Activated CD4-positive, alpha-beta T cell treated with anti-CD3 and anti-CD28 coated beads for 1 hour (primary cell): ENCODE measurements at places on chromosomes 3 and 15.

GRCh38 chr3:173584093-173584837 lies 186.7 kb downstream of the NLGN1 start:
- no peak for DNase-seq

DNA sequence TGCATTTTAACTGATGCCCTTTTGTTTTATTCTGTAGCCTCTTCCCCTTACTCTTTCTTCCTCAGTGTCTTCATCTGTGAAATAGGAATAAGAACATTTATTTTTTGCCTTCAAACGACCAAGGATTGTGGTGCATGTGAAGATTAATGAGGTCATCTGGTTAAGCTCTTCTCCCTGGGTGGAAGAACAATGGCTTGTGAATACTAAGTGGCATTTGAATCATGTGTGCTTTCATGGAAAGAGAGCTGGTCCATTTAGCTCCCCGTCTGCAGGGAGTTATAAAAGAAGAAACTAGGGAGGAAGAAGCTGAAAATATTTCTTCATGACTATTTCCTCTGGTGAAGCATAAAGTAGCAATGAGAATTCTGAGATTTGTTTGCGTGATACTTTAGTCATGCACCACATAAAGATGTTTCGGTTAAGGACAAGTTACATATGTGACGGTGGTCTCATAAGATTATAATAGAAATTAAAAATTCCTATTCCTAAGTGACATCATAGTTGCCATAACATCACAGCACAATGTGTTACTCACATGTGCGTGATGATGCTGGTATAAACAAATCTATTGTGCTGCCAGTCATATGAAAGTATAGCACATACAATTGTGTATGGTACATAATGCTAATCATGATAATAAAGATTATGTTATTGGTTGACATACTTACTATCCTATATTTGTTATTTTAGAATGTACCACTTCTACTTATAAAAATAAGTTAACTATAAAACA lies 374.3 kb downstream of the RBMS3 start:
- no peak for DNase-seq

- DNase-seq, result no peak
Measured at GRCh38 chr3:61853912-61854311, 292.5 kb downstream of the PTPRG start.

- no peak for DNase-seq
Measured at GRCh38 chr3:117450026-117450425, 740.4 kb downstream of the TUSC7 start.

DNA sequence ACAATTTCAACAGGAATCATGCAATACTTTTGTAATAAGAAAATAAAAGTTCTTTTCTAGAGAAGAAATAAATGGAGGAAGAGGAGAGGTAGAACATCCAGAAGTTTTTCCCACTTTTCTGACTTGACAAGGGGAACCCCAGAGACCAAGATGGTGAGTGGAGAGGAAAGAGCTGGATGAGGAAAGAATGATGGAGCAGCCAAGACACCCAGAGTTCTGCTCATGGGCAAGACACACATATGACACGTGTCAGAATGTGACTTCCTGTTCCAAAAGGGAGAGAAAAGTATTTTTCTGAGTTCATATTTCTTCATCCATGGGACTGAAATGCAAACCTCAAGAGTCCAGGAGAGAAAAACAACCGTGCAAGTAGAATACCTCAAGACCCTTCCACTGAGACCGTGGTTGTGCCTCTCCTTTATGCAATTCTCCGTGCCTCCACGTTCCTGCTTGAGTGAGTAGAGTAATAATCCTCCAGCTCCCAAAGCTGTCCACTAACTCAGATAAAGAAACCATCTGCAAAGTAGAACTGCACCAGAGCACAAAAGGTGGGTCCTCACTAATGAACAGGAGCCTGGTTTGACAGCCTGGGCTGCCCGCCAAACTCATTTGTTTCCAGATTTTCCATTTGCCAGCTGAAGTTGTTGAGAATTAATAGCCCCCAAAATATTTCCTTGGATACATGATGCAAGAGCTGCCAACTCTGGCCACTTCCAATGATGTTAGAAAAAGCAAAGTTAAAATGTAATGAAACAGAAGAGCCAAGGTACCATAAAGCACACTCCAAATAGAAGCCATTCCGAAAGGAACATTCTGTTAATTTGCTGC lies 272.6 kb upstream of the IGF1R start:
- no peak for DNase-seq

DNA sequence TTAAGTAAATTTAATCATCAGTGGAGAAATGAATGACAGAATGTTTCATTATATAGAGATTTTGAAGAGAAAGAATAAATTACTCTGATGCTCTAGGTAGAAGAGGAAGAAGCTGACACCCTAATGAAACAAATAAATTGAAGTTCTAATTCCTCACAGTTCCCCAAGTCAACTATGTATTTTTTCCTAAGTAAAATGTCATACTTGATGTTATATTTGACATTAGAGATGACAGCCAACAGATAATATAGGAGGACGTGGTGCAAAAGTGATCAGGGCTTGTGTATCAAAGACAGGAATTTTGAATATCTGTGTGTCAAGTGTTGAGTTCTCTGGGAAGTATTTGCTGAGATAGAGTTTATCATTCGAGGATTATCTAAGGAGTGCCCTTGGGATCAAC lies 81.2 kb upstream of the CADPS start:
- no peak for DNase-seq

DNA sequence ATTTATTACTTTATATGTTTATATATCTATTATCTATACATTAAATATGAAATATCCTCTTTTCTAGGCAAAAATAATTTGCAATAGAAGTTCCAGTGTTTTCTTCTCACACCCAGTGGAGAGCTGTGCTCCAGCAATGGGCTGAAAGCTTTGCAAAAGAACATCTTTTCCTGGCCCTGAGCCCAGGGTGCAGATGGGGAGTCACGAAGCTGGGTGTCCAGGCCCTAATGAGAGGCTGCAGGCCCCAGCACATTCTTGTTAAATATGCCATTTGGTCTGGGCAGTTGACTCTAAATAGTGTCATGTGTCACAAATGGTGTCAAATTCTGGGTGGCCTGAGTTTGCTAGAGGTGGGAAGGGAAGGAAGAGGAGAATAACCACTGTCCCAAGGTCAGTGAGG lies 5.7 kb downstream of the NTRK3 start:
- no peak for DNase-seq

DNA sequence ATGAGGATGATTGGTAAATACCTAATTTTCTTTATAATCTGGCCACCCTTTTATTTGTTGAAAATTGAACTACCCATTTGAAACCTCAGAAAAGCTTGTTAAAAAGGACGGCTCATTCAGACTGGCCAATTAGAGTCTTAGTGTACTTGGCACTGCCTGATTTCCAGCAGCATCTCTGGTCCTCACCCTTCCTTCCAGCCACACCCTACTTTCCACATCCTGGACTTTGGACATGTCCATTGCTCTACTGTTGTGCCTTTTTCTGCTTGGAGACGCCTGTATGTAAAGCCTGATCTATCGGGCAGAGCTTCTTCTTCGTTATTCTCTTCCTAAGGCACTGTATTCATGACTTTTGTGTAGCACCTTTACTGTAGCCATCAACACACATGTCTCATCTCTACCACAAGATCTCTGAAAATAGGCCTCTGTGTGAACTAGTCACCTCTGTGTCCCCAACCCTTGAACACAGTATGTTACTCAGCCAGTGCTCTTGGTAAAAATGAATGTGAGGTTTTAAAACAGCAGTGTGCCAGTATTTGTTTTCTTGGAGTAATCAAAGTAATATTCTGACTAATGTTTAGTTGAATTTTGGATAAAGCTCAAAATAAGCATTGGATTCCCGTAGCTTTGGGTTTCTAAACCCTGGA lies 6.8 kb downstream of the RBM5 start:
- DNase-seq, result no peak

DNA sequence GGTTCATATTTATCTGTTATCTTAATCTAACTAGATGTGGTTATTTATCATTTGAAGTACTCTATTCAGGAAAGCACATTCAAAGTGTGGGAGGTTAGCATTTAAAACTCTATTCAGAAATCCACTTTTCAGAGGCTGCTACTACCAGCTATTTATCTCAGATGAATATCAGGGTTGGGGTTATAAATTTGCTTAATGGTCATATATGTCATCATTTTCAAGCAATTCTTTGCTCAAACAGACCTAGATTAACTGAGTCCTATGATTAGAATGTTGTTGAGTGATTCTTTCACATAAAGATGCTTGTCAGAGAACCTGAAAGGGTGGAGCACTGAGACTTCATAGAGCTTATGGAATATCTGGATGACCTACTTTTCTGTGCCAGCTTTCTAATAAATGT lies 436.9 kb upstream of the TGFBR2 start:
- no peak for DNase-seq

DNA sequence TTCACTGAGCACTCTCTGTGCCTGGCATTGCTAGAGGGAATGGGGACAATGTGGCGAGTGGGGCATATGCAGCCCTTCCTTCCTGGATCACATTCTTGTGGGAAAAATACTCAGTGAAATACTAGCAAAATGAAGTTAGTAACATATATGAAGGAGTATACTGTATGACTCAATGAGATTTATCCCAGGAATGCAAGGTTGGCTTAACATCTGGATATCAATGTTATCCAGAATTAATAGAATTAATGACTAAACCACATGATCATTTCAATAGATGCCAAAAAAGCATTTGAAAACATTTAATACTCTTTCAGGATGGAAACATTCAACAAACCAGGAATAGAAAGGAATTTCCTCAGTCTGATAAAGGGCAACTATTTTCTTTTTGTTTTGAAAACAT lies 27.5 kb downstream of the AMOTL2 start:
- DNase-seq, result no peak

- no peak for DNase-seq
Measured at GRCh38 chr3:19199131-19199530, 50.8 kb downstream of the KCNH8 start.

GRCh38 chr15:56496635-56497034 lies 31.7 kb upstream of the MNS1 start:
- no peak for DNase-seq

DNA sequence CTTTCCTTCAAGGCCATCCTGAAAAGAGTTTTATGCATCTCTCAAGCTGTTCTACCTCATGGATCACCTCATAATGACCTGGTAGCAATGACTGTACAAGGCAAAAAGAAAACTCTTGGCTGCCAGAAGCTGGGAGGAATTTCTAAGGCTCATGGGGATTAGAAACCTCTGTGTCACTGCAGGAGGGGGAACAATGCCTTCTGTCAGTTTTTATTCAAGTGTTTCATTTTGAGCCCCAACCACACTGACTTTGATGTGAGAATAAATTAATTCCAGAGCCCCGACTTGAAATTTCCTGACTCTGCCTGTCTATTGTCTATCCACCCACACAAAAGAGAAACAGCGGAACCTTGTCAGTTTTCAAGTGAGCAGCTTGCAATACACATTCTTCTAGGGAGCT lies 58.7 kb upstream of the MRPL3 start:
- DNase-seq, result no peak

DNA sequence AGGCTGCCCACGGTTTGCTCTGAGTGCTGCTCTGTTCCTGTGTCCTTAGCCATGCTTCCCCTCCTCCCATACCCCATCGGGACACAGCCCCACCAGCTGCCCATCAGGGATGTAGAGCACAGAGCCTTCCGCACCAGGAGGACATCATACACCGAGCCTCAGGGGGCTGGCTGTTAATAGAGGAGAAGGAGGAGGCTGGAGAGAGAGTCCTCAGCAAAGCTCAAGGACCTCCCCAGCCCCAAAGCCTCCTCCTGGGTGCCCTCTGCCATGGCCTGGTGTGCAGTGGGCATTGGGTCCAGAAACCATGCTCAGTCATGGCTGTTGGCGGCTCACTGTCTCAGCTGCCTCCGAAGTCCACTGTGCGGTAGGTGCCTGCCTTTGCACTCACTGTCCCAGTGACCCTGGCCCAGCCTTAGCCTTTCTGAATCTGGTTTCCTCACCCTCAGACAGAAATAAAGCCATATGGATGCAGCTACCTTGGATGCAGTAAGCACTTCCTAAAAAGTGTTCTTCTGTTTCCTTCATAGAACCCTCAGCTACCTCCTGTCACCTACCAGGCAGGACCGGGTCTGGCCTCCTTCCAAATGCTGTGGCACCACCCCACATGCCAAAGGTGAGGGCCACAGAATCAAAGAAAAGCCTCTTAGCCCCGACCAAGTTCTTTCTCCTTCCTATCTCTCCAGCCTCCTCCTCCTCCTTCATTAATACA lies 53.9 kb downstream of the ACAD9 start:
- DNase-seq, result no peak

GRCh38 chr3:9768141-9768775 lies 1.5 kb downstream of the CAMK1 start:
- DNase-seq, result no peak

DNA sequence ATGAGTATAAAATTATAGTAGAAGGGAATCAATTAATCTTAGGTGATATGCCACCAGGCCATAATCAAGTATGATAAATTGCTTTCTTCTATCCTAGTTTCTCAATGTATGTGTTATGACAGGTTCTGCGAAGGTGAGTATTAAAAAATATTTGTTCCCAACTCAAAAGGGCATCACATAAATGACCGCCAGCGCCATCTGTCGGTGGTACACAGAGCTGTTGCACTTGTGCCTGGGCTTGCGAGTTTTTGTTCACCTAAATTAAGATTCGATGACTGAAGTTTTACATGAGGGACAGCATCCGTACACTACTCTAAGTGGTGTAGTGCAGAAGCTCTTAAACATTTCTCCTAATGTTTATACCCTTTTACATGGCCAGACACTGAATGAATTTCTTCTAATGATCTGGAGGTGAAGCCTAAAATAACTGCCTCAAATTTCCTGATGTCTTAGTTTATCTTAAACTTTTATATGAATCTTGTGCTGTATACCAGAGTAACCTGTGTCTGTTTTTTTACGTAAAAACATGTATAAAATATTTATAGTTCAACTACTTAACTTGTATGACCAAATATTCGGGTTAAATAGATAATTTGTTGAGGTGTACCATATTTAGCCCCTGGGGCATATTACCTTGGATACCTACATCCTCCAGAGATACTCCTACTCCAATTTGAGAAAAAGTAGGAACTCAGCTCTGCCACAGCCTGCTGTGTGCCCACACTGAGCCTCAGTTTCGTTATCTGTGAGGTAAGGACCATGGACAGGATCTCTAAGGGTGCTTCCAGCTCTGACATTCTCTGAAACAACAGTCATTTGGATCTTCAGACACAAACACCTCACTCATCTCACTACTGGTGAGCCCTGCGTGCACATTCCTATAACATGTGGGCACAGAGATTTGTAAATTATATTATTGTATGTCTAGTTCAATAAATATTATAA lies 365.6 kb downstream of the MAGI1 start:
- no peak for DNase-seq
